Stimulated activated CD8-positive, alpha-beta memory T cell treated with anti-CD3 and anti-CD28 coated beads, Interleukin-4, amount 100 ng/mL, for 1 hour (primary cell): ENCODE measurements at places on chromosomes 6 and 20.

DNA sequence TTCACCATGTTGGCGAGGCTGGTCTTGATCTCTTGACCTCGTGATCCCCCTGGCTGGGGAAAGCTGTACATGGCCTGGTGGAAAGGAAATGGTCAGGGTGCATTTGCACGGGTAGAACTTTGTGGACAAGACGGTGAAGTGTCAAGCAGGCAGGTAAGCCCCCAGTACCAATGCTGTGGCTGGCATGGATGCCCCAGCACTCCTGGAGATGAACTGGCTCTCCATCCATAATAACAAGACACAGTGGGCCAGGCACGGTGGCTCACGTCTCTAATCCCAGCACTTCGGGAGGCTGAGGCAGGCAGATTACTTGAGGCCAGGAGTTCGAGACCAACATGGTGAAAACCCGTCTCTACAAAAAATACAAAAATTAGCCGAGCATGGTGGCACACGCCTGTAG lies 37.3 kb upstream of the TMEM181 start:
- DNase-seq: no peak

DNA sequence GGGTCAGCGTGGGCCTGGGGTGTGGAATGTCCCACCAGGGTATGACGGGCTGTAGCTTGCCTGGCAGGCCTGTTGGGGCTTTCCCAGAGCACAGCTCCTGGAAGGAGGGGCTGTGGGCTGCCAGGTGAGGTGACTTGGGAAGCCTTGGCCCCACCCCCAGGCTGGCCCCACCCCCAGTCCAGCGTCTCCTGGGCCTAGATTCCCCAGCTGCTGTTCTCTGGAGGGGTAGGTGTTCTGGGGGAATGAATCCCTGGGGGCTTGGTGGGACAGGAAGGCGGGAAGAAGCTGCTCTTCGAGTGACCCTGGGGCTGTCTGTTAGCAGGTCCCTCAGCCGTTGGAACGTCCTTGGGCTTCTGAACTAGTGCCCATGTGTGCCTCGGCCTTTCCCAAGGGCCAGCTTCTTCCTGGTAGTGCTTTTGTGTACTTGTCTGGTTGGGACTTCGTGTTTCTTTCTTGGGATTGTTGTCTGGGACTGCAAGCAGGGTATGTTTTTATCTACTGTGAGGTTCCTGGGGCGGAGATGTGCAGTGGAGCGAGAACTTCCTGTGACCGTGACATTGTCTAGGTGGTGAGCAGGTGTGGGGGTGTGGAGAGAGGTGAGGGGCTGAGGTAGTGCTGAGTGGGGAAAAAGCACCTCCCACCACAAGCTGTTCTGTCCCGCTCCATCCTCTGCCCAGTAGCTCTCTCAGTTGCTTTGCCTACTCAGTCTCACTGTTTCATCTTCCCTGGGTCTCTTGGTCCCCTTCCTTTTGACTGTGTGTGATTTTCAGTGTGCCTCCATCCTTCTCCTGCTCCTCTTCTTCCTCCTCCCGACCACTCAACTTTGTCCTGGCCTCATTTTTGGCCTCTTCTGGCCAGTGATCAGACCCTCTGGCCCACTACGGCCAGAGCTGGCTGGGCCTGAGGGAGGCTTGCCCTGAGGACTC lies 1.3 kb upstream of the DDR1 start:
- DNase-seq: no peak

DNA sequence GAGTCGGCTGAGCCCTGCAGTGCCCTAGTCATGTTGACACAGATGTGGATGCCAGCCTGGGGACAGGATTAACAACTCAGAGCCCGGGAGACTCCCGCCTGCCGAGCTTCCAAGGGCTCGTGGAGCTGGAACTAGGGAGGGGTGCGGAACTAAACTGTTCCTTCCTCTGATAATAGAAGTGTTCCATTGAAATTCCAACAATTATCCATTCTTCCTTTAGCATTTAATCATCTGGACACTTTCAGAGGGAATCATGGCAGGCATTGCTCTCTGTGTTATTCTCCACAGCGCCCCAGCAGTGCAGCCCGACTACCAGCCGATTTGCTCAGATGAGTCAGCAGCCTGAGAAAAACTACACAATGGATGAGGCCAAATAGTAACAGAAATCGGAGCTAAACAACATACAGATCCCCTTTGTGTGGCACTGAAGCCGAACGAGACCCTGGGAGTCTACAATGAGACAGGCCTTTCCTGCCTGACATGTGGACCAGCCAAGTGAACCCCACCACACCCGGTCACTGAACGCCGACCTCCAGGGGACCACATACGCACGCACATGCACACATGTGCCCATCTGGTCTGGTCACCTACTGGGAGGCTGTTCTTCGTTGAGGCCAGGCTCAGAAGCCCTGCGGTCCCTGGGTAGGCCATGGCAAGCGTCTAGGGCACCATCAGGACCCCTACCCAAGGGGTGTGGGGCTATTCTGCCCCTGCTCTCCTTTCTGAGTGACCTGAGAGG lies 238.4 kb upstream of the AFDN start:
- DNase-seq: no peak

GRCh38 chr20:47677635-47678453 lies 107.4 kb downstream of the SULF2 start:
- peak; percentile 27 for DNase-seq

DNA sequence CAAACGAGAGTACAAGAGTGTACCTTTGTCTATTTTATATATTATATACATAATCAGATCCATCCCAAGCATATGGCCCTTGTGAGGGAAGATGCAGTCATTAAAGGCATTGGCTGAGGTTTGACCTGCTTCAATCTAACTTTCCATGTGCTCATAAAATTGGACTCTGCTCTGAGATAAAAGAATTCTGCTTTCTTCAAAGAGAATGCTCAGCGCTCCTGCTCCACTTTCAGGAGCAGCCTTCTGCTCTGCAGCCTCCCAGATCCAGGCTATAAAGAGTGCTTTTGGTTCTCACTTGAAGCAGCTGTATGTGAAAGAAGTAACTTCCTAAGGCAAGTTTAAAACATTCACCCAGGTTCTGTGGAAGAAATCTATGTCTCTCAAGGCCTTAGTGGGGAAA lies 45.3 kb downstream of the CD83 start:
- no peak for DNase-seq

DNA sequence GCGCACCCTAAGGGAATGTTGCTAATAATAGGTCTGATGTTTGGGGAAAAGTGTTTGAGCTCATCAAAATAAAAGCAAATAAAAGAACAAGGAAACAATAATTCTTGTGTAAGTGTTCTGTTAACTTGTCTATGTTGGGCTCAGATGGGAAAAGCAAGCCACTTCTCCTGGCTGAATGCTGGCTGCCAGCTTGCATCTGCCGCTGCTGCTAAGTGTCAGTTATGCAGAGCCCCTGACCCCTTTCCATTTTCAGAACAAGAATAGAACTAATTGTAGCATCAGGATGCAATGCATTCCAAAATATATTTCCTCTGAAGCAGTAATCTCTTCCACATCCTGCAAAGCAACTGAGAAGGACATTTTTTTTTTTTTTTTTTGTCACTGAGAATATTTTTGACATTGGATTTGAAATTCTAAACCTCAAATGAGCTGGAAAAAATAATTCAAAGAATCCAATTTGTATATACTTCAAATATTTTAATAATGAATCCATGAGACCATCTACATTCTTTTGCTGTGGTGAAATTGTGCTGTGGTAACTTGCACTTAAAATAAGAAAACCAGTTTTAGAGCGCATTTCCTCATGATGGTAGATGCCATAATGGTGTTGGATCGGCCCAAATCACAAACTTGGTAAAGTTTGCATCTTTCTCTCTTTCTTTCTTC lies 43.9 kb upstream of the DEK start:
- no peak for DNase-seq

DNA sequence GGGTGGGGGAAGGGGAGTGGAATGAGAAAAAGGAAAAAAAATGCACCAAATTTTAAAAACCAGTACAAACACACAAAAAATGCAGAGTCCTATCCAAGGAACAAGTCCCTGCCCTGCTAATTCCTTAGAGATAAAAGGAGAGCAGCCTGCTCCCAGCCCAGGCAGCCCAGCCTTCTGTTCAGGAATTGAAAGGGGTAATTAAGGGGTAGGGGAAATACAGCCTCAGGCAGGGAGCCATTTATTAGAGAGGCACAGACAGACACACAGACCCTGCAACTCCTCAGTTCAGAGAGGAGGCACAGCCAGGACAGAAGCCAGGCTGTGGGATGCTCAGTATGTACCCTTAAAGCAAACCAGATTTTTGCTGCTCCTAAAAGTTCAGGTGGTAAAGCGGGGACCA lies 137.2 kb downstream of the EYA2 start:
- DNase-seq: no peak
